Neural progenitor cell (in vitro differentiated cells): ENCODE measurements at places on chromosomes 7 and 10. TPM values are rescaled to one million over a fixed set of nuclear protein-coding genes. Genes with fewer than 3 reads are reported as not detected.
A peak's percentile ranks its signal among the peaks of the same experiment; 100 is the strongest.

Gene TMEM229A
- 0.06 TPM in 1 of 2 replicates, not detected in the other for total RNA-seq

Gene SEMA3E
- 2.0 and 5.5 TPM in 2 replicates for total RNA-seq

Gene SNX13
- 41.3 and 67.5 TPM in 2 replicates for total RNA-seq

- DNase-seq: peak; percentile 87
Measured at GRCh38 chr10:44978570-44979280, at the start of gene DEPP1. DEPP1 (minus strand) TSS chr10:44978809; CDS start chr10:44978030, 779 bp downstream.

DNA sequence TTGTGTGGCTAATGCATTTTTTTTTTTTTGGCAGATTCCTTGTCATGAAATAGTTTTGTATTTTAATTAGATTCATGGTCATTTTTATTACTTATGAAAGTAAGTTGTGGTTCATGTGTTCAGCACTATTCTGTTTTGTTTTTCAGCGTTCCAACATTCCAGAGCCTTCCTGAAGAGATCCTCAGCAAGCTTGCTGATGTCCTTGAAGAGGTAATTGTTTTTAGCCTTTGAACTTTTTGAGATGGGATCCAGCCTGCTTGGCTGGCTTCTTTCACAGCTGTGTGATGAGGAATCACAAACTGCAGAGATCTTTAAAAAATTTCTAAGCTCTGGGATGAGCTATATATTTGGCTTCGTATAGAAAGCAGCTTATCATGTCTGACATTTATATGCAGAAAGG lies 208.0 kb upstream of the CSTF2T start:
- DNase-seq: no peak

- DNase-seq: no peak
Measured at GRCh38 chr7:155724327-155725005, 80.0 kb downstream of the RBM33 start.

- no peak for DNase-seq
Measured at GRCh38 chr10:132560241-132560731, 22.7 kb downstream of the INPP5A start.

Gene CACUL1
- total RNA-seq: 28.3 and 38.8 TPM in 2 replicates

DNA sequence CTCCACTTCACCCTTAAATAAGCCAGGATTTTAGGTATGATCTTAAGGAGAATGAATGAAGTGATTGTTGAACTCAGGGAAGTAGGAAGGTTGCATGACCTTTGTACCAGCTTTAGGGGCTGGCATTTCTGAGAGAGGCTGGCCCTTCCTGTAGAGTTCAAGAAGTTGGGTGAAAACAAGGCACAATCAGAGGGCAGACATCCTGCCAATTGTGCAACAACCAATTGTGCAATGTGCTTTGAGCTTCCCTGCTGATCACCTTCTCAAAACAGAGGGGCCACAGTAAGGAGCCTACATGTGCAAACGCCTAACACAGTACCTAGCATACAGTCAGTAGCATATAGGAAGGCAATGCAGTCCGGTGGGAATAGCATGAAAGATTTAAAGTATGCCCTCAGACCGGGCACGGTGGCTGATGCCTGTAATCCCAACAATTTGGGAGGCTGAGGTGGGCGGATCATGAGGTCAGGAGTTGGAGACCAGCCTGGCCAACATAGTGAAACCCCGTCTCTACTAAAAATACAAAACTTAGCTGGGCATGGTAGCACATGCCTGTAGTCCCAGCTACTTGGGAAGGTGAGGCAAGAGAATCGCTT lies 5.4 kb downstream of the CPVL start:
- DNase-seq: no peak

DNA sequence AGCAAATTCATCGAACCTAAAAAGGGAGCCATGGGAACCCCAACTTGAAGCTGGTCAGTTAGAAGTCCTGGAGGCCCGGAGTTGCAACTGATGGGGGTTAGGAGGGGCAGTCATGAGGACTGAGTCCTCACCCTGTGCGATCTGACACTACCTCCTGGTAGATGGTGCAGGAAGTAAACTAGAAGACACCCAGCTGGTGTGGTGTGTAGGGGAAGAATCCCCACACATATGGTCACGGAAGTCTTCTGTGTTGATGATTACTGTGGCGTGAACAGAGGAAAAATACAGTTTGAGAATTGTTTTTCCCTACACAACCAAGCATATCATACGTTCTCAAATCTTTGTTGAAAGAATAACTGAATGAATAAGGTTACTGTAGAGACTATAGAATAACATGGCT lies 164.6 kb upstream of the KCTD7 start:
- no peak for DNase-seq

- DNase-seq: peak; percentile 88
Measured at GRCh38 chr7:94655848-94656657, at the start of gene SGCE. SGCE (minus strand) TSS chr7:94656133; CDS start chr7:94656098, 35 bp downstream.

Gene FXYD4
- total RNA-seq: not detected in 2 replicates

Gene PLAU
- total RNA-seq: 7.6 and 10.7 TPM in 2 replicates

Gene STN1
- 26.4 and 32.0 TPM in 2 replicates for total RNA-seq

Gene DYDC2
- total RNA-seq: 5.8 and 6.9 TPM in 2 replicates
